ENCODE measurements at places on chromosomes 6 and 20.

GRCh38 chr20:23003881-23004460 is 31.1 kb upstream of the SSTR4 start:
- no peak for DNase-seq

DNA sequence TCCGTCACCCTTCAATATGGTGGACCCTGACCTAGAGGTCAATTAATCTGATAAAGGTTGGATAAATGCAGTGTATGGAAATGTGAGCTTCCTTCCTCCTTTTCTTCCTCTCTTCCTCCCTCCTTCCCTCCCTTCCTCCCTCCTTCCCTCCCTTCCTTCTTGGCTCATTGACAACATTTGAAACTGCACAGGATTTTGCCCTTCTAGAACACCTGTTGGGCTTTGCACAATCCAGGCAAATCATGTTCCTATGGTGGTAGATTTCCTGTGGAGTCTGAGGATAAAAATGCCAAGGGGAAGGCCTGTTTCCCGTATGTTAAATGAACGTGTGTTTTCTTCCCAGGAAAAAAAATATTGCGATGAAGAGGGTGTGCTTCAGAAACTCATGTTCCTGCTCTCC is 642.8 kb downstream of the EPM2A start:
- no peak for DNase-seq

- no peak for DNase-seq
Observed at GRCh38 chr6:6920114-6920986, 187.4 kb upstream of the RREB1 start.

DNA sequence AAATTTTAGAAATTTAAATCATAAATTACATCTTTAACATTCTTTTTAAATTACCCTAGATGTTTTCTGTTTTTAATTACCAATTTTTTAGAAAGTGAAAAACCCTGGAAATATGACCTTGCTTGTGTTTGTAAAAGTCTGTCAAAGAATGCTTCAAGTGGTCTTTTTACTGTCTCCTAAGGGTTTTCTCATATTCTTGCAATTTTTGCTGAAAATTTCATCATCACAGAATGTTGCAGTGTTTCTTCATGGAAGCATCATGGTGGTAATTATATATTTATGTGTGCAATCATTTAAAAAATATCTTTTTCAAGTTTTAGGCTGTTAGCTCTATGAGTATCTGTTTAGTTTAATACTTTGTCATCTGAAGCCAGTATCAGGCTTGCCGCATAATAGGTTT is 178.2 kb downstream of the HDGFL1 start:
- DNase-seq, result no peak

- DNase-seq, result no peak
Observed at GRCh38 chr20:53735536-53736050, 142.0 kb upstream of the ZNF217 start.

- DNase-seq, result no peak
Observed at GRCh38 chr6:70725817-70726415, 58.2 kb downstream of the SMAP1 start.

- DNase-seq, result no peak
Observed at GRCh38 chr6:78810146-78810545, 57.2 kb upstream of the IRAK1BP1 start.

- DNase-seq, result no peak
Observed at GRCh38 chr6:162184465-162184864, 543.1 kb downstream of the PRKN start.

- DNase-seq, result no peak
Observed at GRCh38 chr20:47309394-47309793, 47.1 kb downstream of the ZMYND8 start.

Data from activated gamma-delta T cell (primary cell).